Tongue (tissue), 3 donors: ENCODE measurements at places on chromosomes 4 and X.

GRCh38 chr4:152038238-152038637 lies 277.4 kb upstream of the GATB start:
- no peak for DNase-seq

DNA sequence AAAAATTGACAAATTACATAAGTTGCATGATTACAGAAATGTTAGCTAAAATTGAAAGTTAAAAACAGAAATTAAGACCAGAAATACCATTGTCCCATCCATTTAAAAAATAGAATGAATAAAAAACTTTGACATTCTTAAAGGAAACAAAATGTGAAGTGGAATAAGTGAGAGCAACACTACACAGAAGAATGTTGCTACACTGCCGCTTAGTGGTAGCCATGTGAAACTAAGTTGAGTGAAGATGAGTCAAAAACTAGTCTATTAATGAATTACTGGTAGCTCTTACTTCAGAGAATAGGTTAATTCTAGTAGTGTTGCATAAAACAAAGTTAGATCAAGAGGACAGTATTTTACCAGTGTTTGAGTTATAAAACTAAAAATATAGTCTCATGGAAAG lies 571.0 kb upstream of the KLHL4 start:
- peak; percentile 32 for DNase-seq

DNA sequence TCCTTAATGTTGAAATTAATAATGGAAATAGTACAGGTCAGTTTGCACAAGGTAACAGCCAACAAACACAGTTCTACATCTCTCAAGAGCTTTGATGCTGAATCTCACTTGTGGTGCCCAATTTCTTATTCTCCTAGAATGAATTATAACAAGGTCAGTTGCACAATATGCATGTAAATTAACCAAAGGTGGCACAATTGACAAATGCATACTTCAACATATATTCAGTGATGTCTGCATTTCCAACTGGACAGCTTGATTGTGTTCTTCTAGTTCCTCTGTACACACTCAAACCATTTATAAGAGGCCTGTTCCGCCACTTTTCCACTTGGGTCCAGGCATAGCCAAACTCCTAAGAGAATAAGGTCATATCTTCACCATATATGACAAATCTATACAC lies 210.3 kb upstream of the EPHA5 start:
- DNase-seq = peak; percentile 5

DNA sequence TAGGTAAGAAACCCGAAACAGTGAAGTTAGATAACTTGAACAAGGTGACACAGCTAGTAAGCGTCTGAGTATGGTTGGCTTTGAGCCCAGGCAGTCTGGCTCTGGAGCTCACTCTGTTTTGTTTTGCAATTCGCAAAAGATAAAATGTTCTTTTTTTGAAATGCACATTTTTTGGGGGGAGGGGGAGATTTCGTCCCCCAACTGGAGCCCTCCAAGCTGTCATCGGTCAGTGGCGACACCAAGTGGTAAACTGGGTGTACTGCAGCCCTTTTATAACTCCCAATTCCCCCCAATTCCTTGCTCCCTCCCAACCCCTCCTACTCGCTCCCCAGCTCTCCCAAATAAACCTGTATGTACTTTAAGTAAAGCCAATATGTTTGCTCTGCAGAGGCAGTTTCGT lies 2.8 kb upstream of the CLCN5 start:
- peak; percentile 56 for DNase-seq

GRCh38 chr4:84502333-84502954 lies 3.4 kb upstream of the NKX6-1 start:
- peak; percentile 12 for DNase-seq

GRCh38 chrX:118579417-118579816 lies 83.8 kb downstream of the DOCK11 start:
- no peak for DNase-seq

DNA sequence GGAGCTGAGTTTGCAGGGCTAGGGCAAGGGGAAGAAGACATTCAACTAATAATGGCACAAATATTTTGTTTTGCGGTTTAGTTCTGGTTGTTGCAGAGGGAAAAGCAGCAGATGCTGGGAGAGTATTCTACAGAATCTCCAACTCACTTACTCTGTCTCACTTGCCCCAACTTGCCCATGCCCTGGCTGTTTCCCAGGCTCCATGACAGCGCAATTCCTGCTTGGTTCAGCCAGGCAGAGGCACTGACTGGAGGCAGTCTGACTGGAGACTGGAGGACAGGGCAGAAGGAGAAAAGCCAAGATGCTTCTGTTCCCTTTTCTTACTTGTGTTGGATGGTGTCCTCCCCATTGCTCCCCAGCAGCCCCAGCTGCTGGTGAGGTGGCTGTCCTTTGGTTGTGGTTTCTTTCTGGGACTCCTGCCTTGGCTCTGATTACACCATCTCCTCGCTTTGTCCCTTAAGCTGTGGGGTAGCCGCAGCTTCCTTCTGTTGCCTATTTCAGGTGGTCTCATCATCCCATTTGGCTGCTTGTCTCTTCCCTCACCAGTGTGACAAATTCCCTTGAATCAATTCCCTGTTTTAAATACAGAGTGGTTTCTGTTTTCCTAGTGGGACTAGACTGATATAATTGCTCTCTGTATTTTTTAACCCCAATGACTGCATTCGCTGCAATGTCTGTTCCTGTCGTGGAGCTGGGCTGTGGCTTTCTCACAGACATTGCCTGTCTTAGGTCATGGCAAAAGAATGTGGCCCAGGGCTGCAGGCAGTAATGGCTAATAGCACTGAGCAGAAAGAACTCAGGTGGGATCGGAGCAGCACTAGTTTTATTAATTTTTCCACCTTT lies 24.2 kb upstream of the RASL11B start:
- DNase-seq = no peak

- no peak for DNase-seq
These were observed 36.7 kb downstream of the FAM53A start for GRCh38 chr4:1647432-1647831.

DNA sequence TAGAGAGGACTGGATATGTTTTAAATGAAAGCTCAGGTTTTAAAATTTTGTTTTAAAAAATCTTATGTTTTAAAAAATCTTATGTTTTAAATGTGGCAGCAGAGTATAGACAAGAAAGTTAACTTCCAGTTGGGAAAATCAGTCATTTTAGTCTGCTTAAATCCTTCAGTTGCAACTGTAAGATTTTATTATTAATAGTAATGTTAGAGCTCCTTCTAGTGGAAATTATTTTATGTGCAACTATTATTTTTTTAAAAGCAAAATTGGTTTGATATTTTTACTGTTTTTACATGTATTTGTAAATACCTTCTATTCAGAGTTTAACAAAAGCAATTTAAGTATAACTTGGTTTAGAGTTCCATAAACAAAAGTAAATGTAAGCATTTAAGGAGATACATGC lies 8.5 kb upstream of the NUDT6 start:
- peak; percentile 41 for DNase-seq

DNA sequence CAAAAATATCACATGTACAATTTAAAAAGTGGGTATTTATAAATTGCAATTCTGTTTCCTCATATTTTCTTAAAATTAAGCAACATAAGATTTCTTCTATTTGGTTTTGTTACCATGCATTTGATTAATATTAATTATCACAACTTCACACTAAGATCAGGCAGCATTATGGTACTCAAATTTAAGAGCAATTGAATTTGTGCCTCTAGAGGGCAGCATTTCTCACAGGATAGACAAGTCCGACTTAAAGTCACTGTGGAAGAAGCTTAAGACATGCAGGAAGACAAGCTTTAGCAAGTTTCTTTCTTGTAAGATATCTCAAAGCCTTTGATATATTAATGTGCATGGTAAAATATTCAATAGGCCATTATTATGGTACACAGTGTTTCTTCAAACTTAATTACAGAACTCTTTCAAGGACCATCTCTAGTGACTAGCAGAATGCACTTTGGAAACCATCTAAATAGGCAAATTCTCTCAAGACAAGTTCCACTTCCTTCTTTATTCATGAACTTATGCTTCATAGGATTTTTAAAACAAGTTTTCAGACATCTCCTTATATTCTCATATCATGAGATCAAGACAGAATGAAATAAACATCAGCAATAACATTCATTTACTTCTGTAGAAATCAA lies 35.0 kb downstream of the FBXW7 start:
- DNase-seq = peak; percentile 94

DNA sequence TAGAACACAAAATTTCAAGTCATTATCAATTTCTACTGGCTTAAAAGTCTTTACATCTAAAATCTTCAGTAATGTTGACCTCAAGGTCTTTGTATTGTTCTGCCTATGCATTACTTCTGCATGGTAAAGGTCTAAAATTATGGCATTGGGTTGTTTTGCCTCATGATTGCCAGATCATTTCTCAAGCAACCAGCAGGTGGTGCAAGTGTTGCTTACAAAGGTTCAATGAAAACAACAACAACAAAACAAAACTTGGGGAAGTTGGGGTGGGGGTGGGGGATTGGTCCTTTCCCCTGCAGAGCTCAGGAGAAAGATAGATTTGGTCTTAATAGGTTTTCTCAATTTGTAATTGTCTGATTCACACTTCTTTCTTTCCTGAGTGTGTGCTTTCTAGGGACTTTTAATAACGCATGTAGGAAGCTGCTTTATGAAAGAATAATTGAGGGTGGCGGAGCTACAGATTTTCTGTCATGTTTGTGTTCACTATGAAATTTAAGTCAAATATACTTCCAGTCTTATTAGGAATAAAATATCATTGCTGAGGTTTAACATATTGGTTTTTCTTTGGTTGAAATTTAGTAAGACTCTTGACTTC lies 145.1 kb downstream of the COL4A5 start:
- no peak for DNase-seq

DNA sequence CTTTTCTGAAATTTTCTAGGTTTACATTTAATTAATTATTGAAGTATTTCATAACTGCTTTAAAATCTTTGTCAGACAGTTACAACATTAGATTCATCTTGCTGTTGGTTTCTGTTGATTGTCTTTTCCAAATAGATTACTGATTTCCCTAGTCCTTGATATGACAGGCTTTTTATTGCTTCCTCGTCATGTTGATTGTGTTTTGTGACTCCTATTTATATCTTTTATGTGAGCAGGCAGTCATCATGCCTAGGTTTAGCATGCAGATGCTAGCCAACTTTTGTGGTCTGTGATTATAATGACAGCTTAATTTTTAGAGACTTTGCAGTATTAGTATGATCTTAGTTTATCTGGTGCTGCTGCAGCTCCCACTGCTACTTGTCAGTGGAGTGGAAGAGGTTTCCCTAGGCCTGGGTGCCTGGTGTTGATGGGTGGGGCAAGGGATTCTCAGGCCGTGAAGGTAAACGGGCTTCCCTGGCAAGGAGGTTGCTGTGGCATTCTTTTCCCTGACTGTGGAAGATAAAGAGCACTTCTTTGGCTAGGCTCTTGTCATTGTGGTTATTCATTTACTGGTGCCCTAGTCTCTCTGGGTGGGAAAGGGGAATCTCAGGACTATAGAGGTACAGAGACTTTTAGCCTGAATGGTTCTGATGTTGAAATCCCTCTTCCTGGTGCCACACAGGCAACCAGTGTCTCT lies 65.7 kb downstream of the SERPINA7 start:
- no peak for DNase-seq

DNA sequence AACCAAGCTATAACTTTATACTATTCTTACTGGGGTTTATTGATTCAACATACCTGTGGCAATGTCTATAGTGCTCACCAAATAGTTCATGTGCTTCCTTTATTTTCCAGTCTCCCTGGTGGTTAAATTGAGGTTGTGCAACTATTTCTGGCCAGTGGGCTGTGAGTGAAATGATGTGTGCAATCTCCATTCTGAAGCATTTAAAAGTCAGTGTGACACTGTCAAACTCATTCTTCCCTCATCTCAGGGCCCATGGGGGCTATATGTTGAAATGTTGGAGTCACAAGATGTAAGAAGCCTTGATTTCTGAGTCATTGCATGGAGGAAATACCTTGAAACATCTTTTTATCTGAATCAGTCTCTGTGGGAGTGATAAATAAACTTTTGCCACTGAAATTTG lies 414.3 kb upstream of the RPS6KA3 start:
- no peak for DNase-seq

GRCh38 chr4:34181891-34182290 lies 2062.4 kb downstream of the ARAP2 start:
- no peak for DNase-seq

DNA sequence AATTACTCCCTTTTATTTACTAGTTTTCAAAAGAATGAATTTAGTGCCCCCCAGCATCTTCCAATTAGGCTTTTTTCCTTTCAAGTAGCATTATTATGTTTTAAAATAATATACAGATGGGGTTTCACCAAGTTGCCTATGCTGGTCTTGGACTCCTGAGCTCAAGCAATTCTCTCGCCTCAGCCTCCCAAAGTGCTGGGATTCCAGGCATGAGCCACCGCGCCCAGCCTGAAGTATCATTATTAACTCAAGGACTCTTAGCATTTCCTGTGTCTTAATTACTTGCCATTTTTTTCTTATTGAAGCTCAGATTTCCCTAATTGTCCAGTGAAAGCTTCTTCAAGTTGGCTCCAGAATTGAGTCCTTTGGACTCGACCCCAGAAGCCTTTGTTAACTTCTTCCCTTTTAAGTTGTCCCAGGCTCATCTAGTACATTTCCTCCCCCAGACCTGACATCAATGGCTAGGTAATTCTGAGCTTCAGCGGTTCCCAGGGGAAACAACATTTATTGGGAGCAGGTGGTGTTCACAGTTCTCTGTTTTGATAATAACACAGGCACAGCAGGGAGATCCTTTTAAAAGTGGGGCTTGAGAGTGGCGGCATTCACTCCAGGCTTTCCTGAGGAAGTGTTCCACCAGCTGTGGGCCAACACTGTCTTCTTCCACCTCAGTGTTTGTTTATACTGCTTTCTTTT lies 10.0 kb downstream of the SAT1 start:
- DNase-seq = no peak

DNA sequence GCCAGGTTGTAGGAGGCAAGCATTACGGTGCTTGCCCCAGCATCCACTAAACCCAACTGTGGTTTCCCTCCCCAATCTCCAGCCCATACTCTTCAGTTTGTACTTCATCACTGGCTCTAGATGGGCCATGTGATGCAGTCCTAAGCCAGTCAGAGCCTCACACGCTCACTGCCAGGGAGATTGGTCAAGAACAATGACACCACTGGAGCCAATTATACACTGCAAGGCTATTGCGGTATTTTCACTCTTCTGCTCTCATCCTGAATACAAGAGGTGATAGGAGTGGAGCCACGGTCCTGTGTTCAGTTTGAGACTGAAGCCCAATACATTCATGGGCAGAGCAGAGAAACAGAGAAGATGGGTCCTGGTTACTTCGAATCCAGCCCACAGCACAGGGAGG lies 58.4 kb downstream of the SEPSECS start:
- DNase-seq = no peak

DNA sequence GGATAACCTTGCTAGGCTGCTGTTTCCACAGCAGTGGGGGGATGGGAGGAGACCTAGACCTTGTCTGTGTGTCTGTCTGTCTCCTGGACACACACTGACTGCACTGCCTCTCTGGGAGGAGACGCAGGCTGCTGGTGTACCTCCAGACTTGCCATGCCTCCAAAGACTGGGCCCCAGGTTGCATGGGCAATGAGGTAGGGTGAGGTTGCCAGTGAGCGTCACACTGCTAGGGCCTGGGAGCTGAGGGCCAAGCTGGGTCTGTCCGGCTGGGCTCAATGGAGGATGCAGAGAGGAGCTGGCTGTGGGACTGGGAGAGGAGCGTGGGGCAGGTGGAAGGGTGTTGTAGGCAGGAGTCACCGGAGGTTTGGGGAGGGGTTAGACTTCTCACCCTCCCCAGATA lies 16.6 kb downstream of the MAGED2 start:
- no peak for DNase-seq
